ENCODE measurements at places on chromosomes 3 and 15. TPM values are rescaled to one million over a fixed set of nuclear protein-coding genes. Genes with fewer than 3 reads are reported as not detected.

SLC9A9 gene
- total RNA-seq: not detected

DNA sequence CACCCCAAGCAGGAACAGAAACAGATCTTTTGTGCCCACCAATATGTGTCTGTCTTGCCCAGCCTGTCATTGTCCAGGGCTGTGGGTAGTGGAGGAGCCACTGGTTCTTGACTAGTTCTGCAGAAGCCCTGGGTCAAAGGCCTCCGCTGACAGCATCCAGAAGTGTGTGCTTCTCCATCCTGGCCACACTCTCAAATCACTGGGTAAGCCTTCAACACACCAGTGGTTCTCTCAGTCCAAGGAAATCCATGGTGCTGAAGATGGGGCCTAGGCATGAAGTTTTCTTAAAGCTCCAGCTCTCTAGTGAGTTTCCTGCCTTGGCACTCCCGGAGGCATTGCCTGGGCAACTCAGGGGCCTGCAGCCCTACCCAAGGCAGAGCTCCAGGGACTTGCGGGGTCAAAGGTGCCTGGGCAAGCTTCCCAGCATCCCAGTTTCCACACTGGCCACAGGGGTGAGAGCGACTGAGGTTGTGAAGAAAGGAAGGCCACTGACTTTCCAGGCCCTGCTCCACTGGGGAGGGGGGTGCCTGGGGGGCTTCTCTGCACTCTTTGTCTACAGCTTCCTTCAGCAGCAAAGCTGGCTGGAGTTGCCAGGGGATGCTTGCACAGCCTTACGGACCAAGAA lies 37.9 kb upstream of the RPL32 start:
- H3K4me3 ChIP-seq: no peak overlapping the region
- no peak for DNase-seq
- H3K4me1 ChIP-seq: no peaks in the 10 kb centered on the region
- H3K27me3 ChIP-seq: no peaks in the 10 kb centered on the region
- H3K36me3 ChIP-seq: no peaks in the 10 kb centered on the region

GRCh38 chr15:33292717-33293307 lies 18.0 kb upstream of the RYR3 start:
- no peaks in the 10 kb centered on the region for H3K27me3 ChIP-seq
- peak; percentile 32 for DNase-seq
- H3K4me3 ChIP-seq: no peak overlapping the region
- peaks cover 3% of the 10 kb centered on the region for H3K4me1 ChIP-seq

SLC2A2 gene
- total RNA-seq: 0.13 TPM

DNA sequence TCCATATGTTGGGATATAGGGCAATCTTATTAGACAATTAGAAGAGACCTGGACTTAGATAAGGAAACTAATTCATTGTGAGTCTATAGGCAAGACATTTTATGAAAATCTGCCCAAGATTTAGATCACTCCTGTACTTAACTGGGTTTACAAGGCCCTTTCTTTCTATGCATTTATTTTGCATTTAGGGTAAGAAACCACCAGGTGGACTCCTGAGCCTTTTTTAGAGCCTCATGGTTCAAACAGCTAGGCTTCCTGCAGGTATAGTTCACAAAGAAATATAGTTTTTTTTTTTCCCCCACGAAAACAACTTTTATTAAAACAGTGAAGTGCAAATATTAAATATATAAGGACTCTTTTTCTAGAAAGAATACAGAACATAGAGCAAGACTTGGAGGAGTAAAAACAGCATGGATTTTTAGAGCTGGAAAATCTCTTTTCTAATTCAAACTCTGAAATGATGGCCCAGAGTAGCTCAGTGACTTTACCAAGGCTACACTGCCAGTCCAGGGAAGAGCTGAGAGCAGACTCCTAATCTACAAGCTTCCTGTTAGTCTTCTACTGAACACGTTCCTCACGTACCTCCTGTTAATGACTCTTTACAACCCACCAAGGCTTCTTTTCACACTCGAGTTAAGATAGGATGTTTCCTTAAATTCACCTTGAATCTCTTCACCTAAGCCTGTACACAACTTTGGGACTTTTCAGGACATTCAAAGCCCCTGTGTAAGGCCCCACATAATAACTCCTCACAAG lies 400.9 kb upstream of the ATP11B start:
- no peaks in the 10 kb centered on the region for H3K36me3 ChIP-seq
- H3K4me3 ChIP-seq: no peak overlapping the region
- no peak overlapping the region for H3K27ac ChIP-seq
- no peak for DNase-seq
- H3K27me3 ChIP-seq: 0 out of 2 replicates have a peak, but pooled peaks cover 2% of the 10 kb centered on the region
- no peaks in the 10 kb centered on the region for H3K4me1 ChIP-seq

GRCh38 chr3:42936157-42936981 lies 30.4 kb downstream of the ZNF662 start:
- H3K4me1 ChIP-seq: no peaks in the 10 kb centered on the region
- peaks cover 2% of the 10 kb centered on the region for H3K27me3 ChIP-seq
- no peak overlapping the region for H3K27ac ChIP-seq
- no peaks in the 10 kb centered on the region for H3K36me3 ChIP-seq
- no peak overlapping the region for H3K4me3 ChIP-seq

ECE2 gene
- total RNA-seq: not detected

DNA sequence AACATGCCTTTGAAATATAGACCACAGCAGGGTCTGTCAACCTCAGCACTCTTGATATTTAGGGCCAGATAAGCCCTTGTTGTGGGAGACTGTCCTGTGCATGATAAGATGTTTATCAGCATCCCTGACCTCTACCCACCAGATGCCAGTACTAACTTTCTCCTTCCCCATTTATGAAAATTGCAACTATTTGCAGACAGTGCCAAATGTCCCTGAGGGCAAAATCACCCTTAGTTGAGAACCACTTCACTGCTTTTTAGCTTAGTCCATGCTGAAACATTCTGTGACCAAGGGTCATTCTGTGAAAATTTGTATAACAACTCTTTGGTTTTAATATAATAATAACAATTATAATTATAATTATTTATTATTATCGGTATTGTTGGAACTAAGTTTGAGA lies 1032.4 kb downstream of the MCTP2 start:
- H3K36me3 ChIP-seq: no peaks in the 10 kb centered on the region
- no peak overlapping the region for H3K4me3 ChIP-seq
- no peak overlapping the region for H3K27ac ChIP-seq
- H3K27me3 ChIP-seq: no peaks in the 10 kb centered on the region
- no peak for DNase-seq
- peaks cover 13% of the 10 kb centered on the region for H3K4me1 ChIP-seq

DLEC1 gene
- not detected for total RNA-seq

- H3K4me1 ChIP-seq: no peaks in the 10 kb centered on the region
- DNase-seq: no peak
- H3K4me3 ChIP-seq: no peak overlapping the region
- H3K27me3 ChIP-seq: no peaks in the 10 kb centered on the region
- no peak overlapping the region for H3K27ac ChIP-seq
These were observed 316.8 kb upstream of the CTDSPL start for GRCh38 chr3:37544869-37545352.

DNA sequence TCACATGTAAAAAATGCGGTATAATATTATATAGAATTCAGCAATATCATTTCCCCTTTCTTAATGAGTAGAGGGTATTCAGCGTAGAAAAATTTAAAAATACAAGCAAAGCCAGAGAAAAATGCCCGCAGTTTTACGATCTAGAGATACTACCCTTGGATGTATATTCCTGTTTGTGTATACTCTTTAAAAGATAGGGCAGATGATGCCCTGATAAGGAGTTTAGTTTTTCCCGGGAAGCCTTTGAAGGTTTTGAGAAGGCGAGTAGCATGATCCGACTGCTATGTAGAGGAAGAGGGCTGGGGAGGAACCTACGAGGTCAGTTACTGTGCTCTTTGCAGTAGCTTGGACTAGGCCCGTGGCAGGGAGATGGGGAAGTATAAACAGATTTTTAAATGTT lies 1.2 kb downstream of the YEATS2 start:
- peaks cover 3% of the 10 kb centered on the region for H3K36me3 ChIP-seq
- no peak for DNase-seq
- H3K4me3 ChIP-seq: peak overlapping the region; percentile 87
- peak overlapping the region; percentile 81 for H3K27ac ChIP-seq

- no peaks in the 10 kb centered on the region for H3K36me3 ChIP-seq
- H3K27me3 ChIP-seq: no peaks in the 10 kb centered on the region
These were observed 13.8 kb downstream of the RAB5A start for GRCh38 chr3:19960696-19961095.

PSTPIP1 gene
- total RNA-seq: 0.46 TPM

- H3K4me3 ChIP-seq: no peak overlapping the region
- no peaks in the 10 kb centered on the region for H3K27me3 ChIP-seq
- no peak for DNase-seq
- no peaks in the 10 kb centered on the region for H3K36me3 ChIP-seq
- no peaks in the 10 kb centered on the region for H3K4me1 ChIP-seq
- H3K27ac ChIP-seq: no peak overlapping the region
These were observed 31.3 kb upstream of the FOXP1 start for GRCh38 chr3:71614869-71615268.

DNA sequence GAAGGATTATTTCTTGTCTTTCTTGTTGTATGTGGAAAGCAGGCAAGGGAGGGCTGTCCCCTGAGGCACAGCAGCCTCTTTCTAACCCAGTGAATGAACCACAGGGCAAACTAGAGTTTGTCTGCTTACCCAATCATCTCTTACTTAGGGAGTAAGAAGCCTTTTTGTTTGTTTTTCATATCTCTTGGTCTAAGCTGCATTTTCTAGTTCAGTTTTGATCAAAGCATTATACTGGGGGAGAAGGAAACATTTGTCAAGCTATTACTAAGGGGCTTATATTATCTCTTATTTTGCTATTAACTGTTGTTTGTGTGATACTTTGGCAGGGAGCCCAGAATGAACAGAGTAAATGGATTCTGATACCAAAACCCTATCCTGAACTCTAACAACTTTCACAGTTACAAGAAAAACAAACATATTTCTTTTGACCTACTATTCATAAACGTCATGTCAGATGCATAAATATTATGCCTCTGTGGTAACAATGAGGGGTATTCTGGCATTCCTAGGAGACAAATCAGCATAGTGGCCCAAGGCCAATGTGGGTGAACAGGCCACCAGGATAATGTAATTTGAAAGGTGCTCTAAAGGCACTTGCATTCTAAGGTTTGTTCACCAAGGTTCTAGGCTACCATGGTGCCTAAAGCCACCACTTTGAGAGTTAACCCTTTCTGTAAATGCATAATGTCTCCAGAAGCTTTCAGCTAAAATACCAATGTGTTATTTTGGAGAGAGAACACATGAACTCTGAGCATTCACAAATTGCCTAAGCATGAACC lies 271.6 kb upstream of the ZPLD1 start:
- no peaks in the 10 kb centered on the region for H3K4me1 ChIP-seq
- peak overlapping the region; percentile 48 for H3K27ac ChIP-seq
- no peaks in the 10 kb centered on the region for H3K36me3 ChIP-seq
- no peak overlapping the region for H3K4me3 ChIP-seq

- no peak overlapping the region for H3K4me3 ChIP-seq
- no peak for DNase-seq
- no peaks in the 10 kb centered on the region for H3K27me3 ChIP-seq
- H3K4me1 ChIP-seq: no peaks in the 10 kb centered on the region
- H3K27ac ChIP-seq: no peak overlapping the region
- no peaks in the 10 kb centered on the region for H3K36me3 ChIP-seq
These were observed 466 bp downstream of the IQSEC1 start for GRCh38 chr3:13072600-13073325.

STRIT1 gene
- not detected for total RNA-seq

DNA sequence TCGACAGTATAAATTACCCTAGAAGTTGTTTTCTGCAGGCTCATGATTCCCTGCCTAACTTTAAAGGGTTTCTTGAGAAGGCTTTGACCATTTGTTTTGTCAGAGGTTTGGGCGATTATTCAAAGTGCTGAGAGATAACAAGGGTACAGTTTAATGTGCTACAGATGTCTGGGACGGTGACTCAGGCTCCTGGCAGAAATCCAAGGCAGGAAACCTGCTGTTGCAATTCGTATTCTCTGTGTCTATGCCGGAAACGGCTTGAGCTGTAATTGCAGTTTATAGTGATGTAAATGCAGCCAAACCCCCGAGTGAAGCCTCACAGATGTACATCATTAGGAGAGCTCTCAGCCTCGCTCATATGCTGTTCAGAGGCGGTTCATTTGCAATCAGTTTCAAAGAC lies 65.6 kb downstream of the SYNPR start:
- no peak overlapping the region for H3K4me3 ChIP-seq
- no peaks in the 10 kb centered on the region for H3K36me3 ChIP-seq
- H3K4me1 ChIP-seq: no peaks in the 10 kb centered on the region
- H3K27ac ChIP-seq: no peak overlapping the region
- DNase-seq: peak; percentile 13

RARB gene
- not detected for total RNA-seq

CDC25A gene
- 12.8 TPM for total RNA-seq

DNA sequence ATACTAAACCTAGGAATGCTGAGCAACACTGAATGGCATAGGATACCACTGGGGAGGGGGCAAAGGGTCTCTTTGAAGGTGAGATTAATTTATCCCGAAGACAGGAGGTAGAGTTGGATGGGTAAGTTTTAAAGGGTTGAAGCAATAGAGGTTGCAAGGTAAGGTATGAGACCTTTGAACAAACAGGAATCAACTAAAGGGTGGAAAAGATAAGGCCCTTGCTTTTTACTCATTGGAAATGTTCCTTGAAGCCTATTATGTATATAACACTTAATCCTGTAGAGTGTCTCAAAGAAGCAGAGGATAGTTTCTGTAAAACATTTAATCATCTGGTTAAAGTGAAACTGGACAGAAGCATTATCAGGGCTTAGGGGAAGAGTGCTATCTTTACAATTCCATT lies 5.7 kb downstream of the ABHD5 start:
- H3K4me3 ChIP-seq: no peak overlapping the region
- H3K4me1 ChIP-seq: peaks cover 11% of the 10 kb centered on the region
- H3K36me3 ChIP-seq: no peaks in the 10 kb centered on the region
- DNase-seq: no peak
- H3K27ac ChIP-seq: no peak overlapping the region

DNA sequence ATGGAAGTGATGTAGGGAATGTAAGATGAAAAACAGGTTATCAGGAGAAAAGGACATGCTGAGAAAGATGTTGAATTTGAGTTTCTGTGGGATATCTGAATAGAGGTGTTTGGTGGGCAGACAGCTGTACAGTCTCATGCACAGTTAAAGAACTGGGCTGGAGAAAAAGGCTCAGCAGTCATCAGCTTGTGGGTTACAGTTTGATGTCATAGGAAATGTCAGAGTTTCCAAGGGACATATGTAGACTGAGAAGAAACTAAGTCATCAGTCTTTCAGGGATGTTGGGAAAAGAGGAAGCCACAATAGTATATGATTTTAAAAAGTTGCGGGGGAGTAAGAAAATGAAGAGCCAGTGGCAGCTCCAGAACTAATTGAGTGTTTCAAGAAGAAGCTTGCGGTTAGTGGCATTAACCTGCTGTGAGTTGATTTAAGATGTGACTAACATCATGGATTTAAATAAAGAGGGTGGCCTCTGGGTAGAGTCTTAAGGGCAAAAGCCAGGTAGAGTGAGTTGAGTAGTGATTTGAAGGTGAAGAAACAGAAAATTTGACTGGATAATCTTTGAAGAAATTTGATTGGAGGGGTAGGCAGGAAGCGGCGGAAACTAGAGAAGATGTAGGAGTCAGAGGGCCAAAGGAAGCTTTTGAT lies 24.6 kb downstream of the GORASP1 start:
- no peaks in the 10 kb centered on the region for H3K4me1 ChIP-seq
- H3K27ac ChIP-seq: no peak overlapping the region
- H3K27me3 ChIP-seq: no peaks in the 10 kb centered on the region
- no peaks in the 10 kb centered on the region for H3K36me3 ChIP-seq
- DNase-seq: no peak
- no peak overlapping the region for H3K4me3 ChIP-seq
